ENCODE measurements at places on chromosomes 2 and 18.

- DNase-seq: no peak
Observed at GRCh38 chr18:79702906-79703305, 23.3 kb downstream of the CTDP1 start.

DNA sequence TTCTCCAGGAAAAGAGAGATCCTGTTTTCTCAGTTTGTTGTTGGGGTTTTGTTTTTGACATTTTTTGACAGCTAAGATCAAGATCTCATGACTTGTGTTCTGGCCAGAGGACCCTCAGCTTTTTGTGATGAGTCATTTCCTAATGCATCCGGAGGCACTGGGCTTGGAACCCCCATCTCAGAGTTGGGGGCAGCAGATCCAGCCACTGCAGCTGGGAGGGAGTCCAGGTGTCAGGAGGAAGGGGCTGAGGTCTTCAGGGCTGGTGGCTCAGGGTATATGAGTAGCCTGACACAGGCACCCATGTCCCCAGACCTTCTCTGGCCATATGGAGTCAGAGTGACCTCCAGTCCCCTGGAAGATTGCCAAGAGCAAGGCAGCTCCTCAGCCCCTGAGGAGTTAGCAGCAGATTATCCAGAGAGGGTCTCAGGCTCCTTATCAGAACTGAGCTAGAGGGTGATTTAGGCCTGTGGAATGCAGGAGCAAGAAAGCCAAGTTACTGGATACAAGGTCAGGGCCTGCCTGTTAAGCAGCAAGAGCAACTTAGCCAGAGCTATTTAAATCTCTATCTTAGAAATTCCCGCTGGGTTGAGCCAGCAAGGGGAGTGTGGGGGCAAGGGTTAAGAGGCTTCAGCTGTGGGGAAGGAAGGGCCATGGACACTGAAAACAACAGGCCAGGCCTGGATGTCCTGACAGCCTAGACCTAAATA lies 62.4 kb downstream of the TANC1 start:
- DNase-seq: peak; percentile 69

GRCh38 chr2:36376319-36376765 lies 20.8 kb downstream of the CRIM1 start:
- DNase-seq: peak; percentile 89

- no peak for DNase-seq
Observed at GRCh38 chr2:36634981-36635597, 37.1 kb upstream of the FEZ2 start.

GRCh38 chr2:175769200-175769599 lies 232.9 kb downstream of the LNPK start:
- DNase-seq: no peak

DNA sequence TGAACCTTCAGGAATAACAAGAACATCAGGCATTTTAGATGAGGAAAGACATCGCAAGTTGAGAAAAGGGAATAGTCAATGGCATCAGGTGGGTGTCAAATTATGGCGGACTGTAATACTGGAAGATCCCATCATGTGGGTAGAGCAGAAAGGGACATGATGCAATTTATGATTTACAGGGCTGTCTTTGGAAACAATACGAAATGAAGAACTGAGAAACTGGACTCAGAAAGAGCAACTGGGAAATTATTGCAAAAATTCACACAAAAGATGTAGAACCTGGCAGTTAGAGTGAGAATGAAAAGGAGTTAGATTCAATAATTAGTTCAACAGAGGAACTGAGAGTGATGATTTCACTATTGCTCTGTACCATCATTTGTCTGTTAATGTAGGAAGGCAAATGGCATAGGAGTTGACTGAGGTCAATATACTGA lies 1635.0 kb upstream of the ACVR2A start:
- no peak for DNase-seq

DNA sequence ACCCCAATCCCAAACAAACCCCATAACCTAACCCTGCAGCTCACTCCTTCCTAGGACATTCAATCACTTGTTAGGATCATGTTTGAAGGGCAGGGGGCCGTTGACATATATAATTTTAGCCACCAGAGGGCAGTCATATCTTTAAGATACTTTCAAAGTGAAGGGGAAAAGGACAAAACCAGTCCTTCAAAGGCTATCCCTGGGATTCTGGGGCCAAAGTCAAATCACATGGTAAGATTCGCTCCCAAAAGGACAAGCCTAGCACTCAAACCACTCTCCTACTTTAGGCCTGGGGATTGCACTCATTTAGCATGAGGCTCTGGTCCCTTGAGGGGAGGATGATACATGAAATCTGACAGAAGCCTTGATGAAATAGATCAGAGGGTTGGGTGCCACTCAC lies 44.6 kb downstream of the HAUS1 start:
- DNase-seq: no peak

DNA sequence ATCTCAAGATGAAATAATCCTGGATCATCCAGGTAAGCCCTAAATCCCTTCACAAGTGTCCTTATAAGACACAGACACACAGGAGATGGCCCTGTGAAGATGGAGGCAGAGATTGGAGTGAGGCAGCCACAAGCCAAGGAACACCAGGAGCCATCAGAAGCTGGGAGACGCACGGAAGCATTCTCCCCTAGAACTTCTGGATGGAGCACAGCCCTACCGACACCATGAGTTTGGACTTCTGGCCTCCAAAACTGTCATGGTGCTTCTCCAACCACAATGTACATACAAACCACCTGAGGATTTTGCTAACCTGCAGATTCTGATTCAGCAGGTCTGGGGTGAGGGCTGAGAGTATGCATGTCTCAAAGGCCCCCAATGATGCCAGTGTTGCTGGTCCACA lies 42.5 kb downstream of the ADD2 start:
- no peak for DNase-seq

GRCh38 chr2:84811839-84812431 lies 68.9 kb downstream of the TRABD2A start:
- DNase-seq: no peak

GRCh38 chr2:1731963-1732768 lies 12.1 kb downstream of the PXDN start:
- DNase-seq: peak; percentile 69

- no peak for DNase-seq
Observed at GRCh38 chr2:196409376-196409775, 230.1 kb upstream of the CCDC150 start.

- DNase-seq: no peak
Observed at GRCh38 chr2:240348522-240348921, 86.9 kb upstream of the GPC1 start.

- no peak for DNase-seq
Observed at GRCh38 chr2:62486439-62486765, 19.6 kb downstream of the TMEM17 start.

- DNase-seq: no peak
Observed at GRCh38 chr2:44778671-44779476, 162.6 kb upstream of the SIX3 start.

DNA sequence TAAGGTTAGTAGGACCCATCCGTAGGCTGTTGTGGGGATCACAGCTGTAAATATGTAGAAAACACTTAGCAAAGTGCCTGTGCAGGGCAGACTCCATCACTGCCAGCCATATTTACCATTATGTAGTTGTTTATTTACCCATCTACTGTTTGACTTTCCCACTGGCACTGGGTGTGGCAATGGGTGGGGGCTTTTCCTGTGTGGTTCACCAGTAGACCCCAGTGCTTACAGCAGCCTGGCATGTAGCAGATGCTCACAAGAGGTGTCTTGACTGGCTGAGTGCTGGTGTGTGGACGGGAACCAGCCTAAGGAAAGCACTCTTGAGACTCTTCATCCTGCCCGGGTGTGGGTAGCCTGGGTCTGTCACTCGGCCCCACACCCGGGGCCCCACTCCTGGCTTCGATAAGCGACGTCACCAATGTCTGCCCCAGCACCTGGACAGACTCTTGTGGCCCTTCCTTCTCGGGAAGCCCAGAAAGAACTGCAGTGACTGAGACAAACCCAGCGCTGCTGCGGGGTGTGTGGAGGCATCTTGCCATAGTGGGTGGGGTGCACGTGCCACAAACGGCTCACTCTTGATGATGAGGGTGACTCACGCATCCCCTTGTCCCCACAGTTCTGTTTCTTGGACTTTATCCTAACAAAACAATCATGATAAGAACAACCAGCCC lies 78.3 kb downstream of the HDAC4 start:
- DNase-seq: no peak

GRCh38 chr2:24872344-24873115 lies 47.5 kb downstream of the ADCY3 start:
- DNase-seq: no peak

GRCh38 chr2:107932488-107932887 lies 53.8 kb upstream of the SLC5A7 start:
- no peak for DNase-seq

DNA sequence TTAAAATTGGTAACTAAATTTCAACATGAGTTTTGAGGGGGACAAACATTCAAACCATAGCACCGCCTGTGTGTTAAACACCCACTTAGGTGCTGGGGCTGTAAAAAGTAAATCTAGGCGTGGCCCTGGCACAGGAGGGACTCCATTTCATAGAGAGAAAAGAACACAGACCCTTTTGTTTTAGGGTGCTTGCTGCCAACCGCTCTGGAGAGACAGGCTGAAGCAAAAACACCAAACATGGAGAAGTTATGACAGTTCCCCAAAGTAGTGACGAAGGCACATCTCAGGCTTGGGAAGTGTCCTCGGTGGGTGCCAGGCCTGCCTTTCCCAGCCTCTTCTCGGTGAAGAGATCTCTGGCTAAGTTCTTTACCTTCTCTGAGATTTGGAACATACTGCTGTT lies 5.1 kb downstream of the ACTG2 start:
- no peak for DNase-seq

DNA sequence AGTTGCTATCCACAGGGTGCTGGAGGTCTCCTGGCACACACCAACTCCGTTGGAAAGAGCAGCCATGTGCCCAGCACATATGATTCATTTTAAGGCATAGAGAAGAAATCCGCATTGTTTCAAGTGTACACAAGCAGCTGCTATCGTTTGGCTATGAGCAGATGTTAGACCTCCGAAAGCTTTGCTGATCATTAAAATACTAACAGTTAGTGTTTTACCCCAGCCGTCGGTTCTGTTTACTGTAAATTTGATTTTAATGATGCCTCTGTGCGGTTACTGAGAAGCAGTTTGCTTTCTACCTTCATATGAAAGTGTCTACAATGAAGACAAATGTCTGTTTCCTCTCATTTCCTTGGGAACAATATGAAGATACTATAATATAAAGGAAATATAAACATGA lies 154.9 kb downstream of the PTGR3 start:
- DNase-seq: no peak

DNA sequence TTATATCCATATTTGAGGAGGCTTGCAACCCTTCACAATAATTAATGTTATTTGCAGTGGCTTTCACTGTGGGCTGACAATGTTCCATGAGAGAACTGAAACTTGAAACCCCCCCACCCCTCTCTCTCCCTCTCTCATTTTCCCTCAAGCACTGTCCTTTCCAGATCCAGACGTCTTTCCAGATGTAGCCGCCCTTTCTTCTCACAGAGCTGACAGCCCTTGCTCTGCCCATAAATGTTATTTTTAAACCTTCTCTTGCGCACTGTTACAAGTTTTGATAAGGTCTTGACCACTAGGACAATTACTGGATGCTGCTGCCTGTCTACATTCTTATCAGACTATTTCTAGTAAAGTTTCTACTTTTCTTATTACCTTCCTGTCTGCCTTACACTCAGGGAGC lies 91.4 kb upstream of the LINC00305 start:
- no peak for DNase-seq

DNA sequence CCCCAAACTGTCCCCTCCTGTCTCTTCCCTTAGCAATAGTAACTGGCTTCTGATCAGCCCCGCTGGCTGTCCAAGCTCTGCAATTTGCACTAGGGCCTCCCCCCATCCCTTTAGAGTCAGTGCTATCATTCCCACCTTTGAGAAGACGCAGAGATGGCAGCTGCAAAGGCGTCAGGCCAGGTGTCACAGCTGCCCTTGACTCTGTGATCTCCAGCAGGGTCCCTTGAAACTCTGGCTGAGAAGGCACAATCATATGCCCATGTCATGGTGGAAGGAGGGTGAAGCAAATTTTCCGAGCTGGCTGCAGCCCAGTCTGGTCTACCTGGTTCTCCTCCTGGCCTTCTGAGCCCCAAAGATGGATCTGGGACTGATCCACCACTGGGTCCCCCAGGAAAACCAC lies 49.2 kb upstream of the TEX51 start:
- no peak for DNase-seq

GRCh38 chr2:163401481-163401880 lies 334.3 kb downstream of the FIGN start:
- no peak for DNase-seq

DNA sequence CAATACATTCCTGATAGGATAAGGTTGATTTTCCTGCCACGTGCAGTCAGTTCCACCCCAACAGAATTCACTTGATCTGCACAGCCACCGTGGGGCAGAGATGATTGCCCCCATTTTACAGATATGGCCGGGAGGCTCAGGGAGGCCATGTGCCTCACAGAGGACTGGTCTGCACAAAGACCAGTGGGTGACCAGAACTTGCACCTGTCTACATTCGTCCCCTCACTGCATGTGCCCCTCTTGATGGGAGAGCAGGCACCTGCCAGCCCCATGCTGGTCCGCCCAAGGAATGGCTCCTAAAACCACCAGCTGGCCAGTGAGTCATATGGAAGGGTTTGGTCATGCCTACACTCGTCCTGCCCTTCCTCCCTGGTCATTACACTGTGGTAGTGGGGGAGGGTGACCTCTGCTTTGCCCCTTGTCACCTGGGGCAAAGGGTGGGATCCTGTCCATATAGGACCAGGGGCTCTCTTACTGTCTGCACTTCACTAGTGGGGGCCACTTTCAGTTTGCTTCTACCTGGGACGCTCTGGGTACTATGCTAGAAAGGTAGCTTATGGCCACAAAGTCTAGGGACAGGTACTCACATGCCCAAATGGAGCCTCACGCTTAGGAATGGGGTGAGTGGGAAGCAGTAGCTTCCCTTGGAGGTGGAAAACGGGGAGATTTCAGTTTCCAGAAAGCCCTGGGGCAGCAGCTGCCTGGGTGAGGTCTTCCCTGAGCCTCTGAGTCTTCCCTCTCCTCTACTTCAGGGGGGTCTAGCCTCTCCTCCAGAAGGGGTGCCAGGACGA lies 14.7 kb downstream of the RRM2 start:
- no peak for DNase-seq

- peak; percentile 92 for DNase-seq
Observed at GRCh38 chr2:43221763-43222474, 4.5 kb downstream of the ZFP36L2 start.

DNA sequence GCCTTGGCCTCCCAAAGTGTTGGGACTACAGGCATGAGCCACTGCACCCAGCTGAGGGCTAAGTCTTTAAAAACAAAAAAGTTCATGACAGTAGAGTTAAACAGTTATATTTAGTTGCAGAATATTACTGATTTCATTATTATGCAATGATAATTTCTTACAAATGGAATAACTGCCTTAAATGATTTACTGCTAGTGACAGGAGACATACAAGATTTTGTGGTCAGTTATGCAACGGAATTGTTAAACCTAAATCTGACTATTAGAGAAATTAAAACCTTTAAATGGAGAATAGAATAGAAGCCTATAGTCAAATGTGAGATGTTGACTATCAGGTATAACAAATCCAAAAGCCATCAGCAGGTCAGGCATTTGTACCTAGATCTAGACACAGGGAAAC lies 10.3 kb upstream of the DNAJC10 start:
- no peak for DNase-seq

- no peak for DNase-seq
Observed at GRCh38 chr2:127451981-127452380, 33.8 kb downstream of the PROC start.

GRCh38 chr18:66728951-66729350 lies 125.1 kb upstream of the CDH19 start:
- DNase-seq: peak; percentile 62

Measured in Right ventricle myocardium inferior (tissue), 1 donor.